ENCODE measurements at places on chromosomes 11 and 22. TPM values are rescaled to one million over a fixed set of nuclear protein-coding genes. Genes with fewer than 3 reads are reported as not detected.

Gene MYEOV
- total RNA-seq: 0.83 TPM

Gene RFPL2
- not detected for total RNA-seq

Gene SEC14L6
- not detected for total RNA-seq

Gene FADS3
- 13.5 TPM for total RNA-seq

Gene MAPK12
- 20.1 TPM for total RNA-seq

Gene ARHGAP42
- total RNA-seq: not detected

Gene OR5B17
- total RNA-seq: not detected

Gene ART1
- total RNA-seq: not detected

Gene ANGPTL5
- not detected for total RNA-seq

Gene OR4A16
- not detected for total RNA-seq

Gene SLN
- not detected for total RNA-seq

Gene KRTAP5-3
- not detected for total RNA-seq

Gene CCDC73
- total RNA-seq: not detected

Gene CASP4
- total RNA-seq: 25.0 TPM

Gene TRAPPC4
- total RNA-seq: 141 TPM

Gene UBQLNL
- not detected for total RNA-seq

Gene PHLDA2
- total RNA-seq: 26.7 TPM

Gene ARHGAP20
- total RNA-seq: not detected

Gene SCGB1A1
- total RNA-seq: not detected

Gene TMEM151A
- total RNA-seq: not detected

Gene HBG2
- not detected for total RNA-seq

Gene PRR33
- not detected for total RNA-seq

Gene KDM4D
- 1.2 TPM for total RNA-seq

Gene USH1C
- total RNA-seq: not detected

Gene SYCE3
- not detected for total RNA-seq

Gene MN1
- total RNA-seq: 0.23 TPM

Gene CATSPERZ
- not detected for total RNA-seq

Gene ARHGAP8
- total RNA-seq: 0.36 TPM

Gene NEU3
- total RNA-seq: 16.3 TPM

Gene A4GALT
- total RNA-seq: not detected

Gene DUSP8
- total RNA-seq: 1.6 TPM

Gene BATF2
- total RNA-seq: 0.09 TPM

Gene SPON1
- total RNA-seq: 0.14 TPM

Gene C11orf65
- total RNA-seq: 0.30 TPM

Gene OLFML1
- not detected for total RNA-seq

Gene DRD4
- total RNA-seq: 0.28 TPM

Gene GAL3ST1
- total RNA-seq: not detected

Gene LARGE1
- total RNA-seq: 0.47 TPM

Gene NXPE2
- not detected for total RNA-seq
